Upper lobe of left lung (tissue), 6 donors: ENCODE measurements at places on chromosomes 7 and 10.

GRCh38 chr10:89206402-89207180 lies 526 bp downstream of the CH25H start:
- DNase-seq = peak; percentile 86

DNA sequence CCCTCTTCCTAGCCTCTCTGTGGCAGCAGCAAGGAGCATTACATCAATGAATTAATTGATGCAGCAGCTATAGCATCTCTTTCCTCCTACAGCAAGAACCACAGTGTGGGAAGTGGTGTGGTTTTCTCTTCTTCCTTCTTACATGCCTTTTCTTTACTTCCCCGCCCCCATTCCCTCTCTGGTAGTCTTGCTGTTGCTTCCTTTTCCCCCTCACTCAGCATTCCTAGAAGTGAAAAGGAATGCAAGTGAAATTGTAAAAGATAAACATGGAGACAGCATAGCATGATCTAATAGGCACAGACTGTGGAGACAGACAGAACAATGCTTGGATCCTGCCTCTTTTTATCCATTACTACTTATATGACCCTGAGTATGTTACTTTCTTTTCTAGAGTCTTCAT lies 370.5 kb upstream of the BMPER start:
- DNase-seq = no peak

DNA sequence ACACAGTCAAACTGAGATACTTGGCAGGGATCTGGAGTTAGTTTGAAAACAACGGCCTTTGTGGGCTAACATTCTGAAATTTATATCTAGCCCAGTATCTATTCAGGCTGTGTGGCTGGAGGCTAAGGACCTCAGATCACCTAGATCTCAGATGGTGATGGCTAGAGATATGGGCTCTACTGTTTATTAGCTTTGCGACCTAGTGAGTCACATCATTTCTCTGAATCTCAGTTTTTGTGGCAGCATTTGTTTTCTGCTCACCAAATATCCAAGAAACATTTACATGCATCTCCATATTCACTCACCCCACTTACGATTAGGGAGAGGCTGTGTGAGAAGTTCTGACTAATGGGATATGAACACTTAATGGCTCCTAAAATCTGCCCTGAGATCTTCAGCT lies 503.9 kb downstream of the KIF20B start:
- no peak for DNase-seq

DNA sequence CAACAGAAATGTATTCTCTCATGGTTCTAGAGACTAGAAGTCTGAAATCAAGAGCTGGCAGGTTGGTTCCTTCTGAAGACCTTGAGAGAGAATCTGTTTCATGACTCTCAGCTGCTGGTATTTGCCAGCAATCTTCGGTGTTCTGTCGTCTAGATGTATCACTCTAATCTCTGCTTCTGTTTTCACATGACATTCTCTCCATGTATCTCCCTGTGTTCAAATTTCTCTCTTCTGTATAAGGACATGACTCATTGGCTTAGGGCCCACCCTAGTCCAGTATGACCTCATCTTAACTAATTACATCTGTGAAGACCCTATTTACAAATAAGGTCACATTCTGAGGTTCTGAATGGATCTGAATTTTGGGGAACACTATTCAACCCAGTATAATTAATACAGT lies 82.3 kb downstream of the ANKRD7 start:
- no peak for DNase-seq

- peak; percentile 16 for DNase-seq
Observed at GRCh38 chr10:132096223-132096622, 30.5 kb downstream of the JAKMIP3 start.

DNA sequence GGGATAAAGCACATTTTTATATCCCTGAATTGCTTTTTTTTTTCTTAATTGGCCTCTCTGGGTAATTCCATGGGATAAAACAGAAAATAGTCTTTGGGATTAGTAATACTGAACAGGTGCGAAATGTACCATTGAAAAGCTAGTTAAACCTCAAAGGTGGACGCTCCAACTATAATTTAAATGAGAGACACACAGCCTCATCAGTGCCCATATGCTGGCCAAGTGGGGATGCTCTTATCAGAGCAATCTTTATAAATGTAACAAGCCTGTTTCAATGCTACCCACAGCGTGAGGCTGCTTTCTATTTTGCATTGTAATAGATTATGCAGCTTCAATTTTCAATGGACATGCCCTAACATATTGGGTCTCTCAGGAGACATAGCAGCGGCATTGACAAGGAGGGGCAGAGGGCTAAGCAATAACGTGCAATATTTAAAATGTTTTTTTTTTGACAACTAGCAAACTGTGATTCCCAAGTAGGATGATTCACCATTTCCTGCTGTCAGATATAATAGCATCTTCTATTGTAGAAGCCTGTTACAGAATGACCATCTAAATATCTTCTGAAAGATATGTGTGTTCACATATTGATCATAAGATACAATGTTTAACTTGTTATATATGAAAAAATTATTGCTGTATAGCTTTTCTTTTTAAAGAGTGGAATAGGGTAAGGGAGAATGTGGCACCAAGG lies 91.3 kb upstream of the BET1 start:
- no peak for DNase-seq

DNA sequence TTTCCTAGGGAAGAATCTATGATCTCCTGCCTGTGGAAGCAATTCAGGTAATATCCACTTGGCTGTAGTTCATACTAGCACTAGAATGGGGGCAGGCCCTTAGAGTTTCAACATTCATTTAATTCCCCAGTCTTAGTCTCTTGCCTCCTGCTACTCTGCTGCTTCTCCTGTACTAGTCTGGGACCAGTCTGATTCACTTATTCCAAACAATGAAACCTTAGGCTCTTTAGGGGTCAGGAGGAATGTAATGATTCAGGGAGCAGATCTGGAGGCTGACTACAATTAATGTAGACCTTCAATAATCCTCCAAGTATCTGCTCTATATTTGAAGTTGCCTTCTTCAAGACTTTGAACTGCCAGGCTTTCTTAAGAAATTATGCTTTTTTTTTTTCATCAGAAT lies 101.8 kb downstream of the GNAT3 start:
- no peak for DNase-seq

DNA sequence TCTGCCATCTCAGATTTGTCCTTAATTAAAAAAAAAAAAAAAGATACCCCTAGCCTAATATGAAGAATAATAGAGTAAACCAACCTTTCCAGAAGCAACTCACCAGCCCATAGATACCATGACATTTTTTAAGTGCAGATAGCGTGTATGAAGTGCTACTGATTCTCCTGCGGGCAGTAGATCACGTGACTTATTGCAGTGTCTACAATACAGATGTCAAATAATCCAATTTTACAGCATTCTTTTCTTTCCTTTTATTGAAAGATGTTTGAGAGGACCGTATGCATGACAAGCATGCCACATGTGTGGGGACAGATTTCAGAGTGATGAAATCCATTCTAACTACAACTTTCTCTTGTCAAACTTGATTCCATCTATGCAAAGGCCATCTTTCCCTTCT lies 232.9 kb upstream of the SP4 start:
- no peak for DNase-seq

DNA sequence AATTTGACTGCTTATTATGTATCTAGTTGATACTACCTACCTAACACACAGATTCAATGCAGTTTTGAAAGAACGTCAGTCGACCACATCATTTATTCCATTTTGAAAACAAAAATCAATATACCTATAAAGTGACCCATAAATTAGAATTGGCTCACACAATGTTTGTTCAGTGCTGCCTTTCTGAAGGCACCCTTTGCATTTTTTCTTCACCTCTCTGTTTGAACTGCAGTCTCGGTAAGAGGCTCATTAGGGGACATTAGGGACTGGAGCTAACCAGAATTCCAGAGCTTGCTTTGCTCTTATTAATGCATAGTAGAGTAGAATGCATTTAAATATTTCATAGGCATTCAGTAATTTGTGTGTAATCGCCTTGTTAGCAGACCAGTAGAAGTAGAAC lies 234.1 kb downstream of the FOXP2 start:
- DNase-seq = no peak

- no peak for DNase-seq
Observed at GRCh38 chr7:28807396-28807994, 150.6 kb downstream of the TRIL start.

DNA sequence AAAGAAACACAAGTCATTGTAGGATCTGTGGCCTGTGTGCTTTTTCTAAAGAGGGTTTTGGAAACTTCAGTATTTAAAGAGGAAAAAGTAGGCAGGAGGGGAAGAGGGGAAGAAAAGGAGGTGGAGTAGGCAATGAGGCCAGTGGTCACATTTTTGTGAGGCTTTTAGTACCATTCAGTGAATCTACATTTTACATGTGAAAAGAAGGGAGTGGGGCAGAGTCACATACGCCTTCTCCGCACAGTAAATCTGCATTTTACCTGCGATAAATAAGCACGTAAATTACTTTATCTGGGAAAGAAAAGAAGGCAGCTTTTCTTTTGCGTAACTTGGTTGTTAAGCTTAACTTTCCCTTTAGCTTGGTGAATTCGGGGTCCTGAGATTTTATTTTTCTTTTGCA lies 13.2 kb downstream of the CHST12 start:
- DNase-seq = no peak

DNA sequence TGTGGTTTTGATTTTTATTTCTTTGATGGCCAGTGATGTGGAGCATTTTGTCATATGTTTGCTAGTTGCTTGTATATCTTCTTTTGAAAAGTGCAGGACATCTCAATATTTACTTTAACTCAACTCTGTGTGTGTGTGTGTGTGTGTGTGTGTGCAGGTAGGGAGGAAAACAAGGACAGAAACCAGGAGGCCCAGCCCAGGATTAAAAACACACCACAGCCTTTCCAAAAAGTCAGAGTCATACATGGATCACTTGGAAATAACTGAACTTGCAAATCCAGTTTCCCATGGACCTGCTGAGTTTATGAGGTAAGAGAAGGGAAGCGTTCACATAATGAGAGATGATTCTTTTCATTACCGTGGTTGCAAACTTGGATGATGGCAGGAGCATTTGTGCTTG lies 189.9 kb upstream of the LYZL1 start:
- no peak for DNase-seq

- DNase-seq = no peak
Observed at GRCh38 chr7:96870185-96870584, 135.2 kb upstream of the DLX6 start.

- DNase-seq = no peak
Observed at GRCh38 chr10:92756201-92757065, 66.7 kb downstream of the HHEX start.

- no peak for DNase-seq
Observed at GRCh38 chr10:30709700-30710358, 80.3 kb upstream of the LYZL2 start.

GRCh38 chr10:14782691-14783363 lies 8.1 kb upstream of the FAM107B start:
- DNase-seq = no peak

DNA sequence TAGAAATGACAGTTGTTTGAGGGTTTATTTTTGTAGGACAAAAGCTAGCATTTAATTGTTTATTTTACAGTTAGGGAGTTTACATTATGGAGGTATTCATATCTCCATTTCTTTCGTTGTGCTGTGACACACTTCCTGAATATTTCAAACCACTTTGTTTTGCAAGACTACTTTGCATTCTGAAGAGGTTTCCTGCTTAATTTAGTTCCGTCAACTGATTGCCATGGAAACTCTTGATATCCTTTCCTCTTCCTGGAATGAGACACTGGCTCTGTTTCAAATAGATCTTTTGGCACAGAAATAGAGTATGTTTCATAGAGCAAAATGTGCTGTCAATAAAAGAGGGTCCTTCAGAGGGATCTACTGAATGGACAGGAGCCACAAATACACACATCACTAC lies 159.5 kb upstream of the AGR3 start:
- no peak for DNase-seq

GRCh38 chr10:96395931-96396877 lies 37.4 kb upstream of the OPALIN start:
- no peak for DNase-seq

DNA sequence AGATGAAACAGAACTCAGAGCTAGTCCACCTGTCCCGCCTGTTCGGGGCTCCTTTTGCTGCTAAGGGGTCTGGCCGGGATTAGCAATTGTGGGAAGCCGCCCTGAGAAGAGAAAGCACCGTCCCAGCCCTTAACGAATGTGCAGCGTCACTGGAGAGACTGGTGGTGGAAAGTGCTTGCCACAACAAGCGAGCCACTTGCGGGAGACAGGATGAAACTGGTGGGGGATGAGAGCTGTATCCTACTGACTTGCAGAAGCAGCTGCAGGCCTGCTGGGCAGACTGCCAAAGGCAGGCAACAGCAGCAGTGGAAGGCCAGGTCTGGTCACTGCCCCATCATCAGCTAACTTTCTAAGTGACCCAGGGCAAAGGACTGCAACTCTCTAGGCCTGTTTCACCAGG lies 95.4 kb downstream of the FAM53B start:
- peak; percentile 81 for DNase-seq

DNA sequence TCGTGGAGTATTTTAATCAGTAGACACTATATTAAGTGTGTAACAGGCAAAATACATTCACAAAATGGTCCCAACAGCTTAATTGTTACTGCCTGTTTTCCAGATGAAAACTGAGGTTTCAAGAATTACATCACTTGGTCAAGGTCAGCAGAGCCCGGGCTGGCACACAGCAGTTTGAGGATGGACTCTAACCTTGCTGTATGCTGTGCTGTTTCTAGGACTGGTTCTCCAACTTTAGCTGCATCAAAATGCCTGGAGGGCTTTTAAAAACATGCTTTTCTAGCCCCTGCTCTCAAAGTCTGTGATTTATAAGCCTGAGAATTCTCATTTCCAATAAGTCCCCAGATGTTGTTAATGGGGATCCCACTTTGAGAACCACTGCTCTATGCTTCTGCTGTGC lies 247.1 kb upstream of the FZD8 start:
- no peak for DNase-seq

GRCh38 chr7:28790467-28790866 lies 167.7 kb downstream of the TRIL start:
- DNase-seq = no peak

DNA sequence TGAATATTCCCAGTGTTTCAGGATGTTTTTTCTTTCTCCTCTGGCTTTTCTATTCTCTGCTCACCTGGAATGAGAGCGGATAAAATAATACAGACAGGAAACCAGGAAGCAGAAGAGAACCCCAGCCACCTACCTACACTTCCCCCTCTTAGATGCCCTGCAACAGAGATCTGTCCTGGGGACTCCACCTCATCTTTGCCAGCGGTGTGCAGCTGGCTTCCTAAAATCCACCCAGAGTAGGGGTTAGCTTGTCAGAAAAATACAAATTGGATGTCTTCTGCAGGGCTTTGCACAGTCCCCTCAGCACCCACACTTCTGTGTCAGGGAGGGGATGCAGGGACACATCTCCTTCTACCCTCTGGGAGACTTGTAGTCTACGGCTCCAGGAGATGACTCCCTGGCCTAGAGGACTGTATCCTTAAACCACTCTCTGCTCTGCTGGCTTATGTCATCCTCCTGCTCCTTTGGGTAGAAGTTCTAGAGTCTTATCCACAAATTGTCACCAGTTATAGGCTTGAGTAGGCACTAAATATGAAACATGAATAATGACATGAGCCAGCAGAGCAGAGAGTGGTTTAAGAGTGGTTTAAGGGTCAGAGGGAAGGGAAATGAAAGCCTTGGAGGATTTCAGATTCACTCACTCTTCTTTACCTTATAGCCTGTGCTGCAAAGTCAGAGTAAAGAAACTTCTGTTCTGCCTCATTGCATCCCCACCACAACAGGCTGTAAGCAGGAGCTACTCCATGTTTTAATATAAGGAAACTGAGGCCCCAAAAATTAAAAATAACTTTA lies 749.4 kb downstream of the AUTS2 start:
- no peak for DNase-seq
